ENCODE measurements at places on chromosomes 2 and 18.

DNA sequence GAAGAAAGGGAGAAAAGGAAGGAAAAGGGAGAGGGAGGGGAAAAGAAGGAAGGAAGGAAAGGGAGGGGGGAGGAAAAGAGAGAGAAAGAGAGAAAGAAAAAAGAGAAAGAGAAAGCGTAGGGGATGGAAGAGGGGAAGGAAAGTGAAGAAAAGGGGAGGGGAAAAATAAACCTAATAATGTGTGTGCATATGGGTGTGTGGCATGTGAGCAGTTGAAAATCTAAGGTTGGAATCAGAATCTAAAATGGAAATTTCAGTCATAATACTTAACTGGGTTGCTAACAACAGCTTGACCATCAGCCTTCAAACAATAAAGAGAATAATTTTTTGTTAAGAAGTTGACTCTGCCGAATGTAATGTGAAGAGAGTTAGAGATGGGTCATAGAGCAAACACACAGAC, 407.9 kb upstream of the SLC14A2 start:
- no peak for DNase-seq

DNA sequence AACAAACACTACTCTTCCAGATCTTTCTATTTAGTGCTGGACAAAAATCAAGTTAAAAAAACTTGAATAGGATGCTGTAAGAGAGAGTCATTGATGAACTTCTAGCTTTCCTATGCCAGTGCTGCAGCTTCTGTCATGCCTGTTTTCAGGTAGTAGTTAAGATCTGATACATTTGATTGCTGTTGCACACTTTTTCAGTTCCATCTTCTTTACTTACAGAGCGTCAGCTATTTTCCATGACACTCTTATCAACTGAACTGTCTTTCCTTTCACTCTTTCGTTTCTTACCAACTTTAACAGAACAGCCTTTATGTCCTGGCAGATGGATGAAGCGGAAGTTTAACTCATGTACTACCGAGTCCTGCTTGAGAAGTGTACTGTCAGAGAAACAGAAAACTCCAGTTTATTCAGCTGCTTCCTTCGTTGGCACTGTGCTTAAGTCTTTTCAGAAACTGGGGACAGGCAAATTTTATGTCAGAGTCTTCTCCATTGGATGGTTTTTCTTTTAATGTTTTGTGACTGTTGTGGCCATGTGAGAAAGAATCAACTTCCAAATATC, 145.9 kb upstream of the KLHL14 start:
- no peak for DNase-seq

- DNase-seq = no peak
Observed at GRCh38 chr2:225429717-225430116, 30.2 kb downstream of the NYAP2 start.

DNA sequence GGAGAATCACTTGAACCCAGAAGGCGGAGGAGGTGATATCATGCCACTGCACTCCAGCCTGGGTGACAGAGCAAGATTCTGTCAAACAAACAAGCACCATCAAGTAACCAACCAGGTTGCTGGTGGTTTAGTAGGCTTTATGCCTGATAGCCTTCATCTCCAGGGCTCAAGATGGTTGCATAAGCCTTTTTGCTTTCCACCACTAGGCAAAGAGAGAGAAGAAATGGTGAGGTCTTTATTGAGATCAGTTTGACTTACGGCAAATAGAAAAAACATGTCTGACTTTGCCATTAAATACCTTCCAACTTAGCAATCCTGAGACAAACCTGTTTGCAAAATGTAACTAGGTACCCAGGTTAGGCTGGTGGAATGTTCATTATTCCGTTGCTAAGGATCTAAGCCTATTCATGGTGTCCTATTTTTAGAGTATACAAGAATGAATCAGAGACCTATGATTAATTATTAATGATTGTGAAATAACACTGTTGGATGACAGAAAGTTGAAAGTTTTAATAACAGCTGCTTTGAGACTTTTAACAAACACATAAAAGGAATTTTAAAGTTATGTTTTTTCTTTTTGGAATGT, 53.5 kb upstream of the SLC38A11 start:
- no peak for DNase-seq

- no peak for DNase-seq
Observed at GRCh38 chr18:71998547-71999097, 545.5 kb downstream of the CBLN2 start.

DNA sequence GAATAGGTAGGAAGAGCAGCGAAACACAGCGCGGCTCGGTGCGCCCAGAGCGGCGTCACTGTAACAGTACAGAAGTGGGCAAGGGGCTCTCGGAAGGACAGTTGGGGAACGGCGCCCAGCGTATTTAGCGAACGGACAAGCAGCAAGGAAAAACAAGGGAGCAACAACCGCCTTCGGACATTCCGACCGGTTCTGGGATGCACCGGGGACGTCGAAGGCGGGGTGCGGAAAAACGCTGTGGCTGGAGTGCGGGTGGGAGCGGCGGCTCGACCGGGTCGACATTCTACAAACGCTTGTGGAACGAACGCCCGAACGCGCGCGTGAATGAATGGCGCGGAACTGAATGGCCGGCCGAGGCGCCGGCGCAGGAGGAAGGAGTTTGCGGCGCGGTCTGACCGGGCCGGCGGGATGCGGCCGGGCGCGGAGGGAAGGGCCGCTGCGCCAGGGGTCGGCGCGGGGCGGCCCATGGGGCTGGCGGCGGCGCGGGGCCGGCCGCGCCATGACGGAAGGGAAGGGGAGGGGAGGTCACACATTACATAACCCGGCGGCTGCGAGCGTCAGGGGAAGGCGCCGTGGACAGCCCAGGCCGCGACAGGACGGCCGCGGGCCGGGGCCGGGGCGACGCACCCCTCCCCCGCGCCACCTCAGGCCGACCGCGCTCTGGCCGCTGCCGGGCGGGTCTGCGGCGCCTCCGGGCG, 605 bp downstream of the REV1 start:
- DNase-seq = no peak

DNA sequence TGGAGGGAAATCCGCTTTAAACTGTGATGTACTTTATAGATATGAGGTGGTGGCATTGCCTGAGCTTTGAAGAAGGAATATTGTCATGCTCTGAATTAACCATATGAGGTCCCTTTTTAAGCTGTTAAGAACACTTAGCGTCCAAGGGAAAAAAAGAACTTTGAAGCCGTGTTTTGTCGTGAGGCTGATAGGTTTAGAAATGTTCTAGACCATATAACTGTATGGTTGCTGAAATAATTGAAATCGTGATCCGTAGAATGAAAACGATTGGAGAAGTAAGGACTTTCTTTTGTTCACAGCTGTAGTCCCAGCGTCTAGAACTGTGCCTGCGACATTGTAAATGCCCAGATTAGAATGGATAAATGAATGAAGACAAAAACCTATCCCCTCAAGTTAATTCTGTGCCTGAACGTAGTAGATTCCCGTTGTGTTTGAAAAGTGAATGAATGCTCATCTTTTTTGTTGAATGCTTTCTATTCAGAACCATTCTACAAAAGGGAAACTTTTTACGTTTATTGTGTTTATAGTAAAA, 1.5 kb downstream of the SMCHD1 start:
- no peak for DNase-seq

- no peak for DNase-seq
Observed at GRCh38 chr2:18422432-18423165, 137.9 kb downstream of the RDH14 start.

DNA sequence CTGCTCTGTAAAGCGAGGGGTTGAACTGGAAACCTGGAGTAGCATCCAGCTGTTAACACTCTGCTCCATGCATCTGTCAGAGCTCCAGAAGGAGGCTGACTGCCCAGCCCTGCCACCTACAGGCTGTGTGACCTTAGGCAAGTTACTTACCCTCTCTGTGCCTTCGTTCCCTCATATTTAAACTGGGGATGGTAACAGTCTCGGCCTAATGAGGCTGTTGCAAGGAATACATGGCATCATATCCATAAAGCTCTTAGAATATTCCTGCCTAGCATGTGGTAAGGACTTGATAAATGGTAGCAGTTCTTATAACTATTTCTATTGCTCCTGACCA, 80.6 kb downstream of the LRRFIP1 start:
- DNase-seq = no peak

GRCh38 chr2:38159191-38159590, 83.2 kb upstream of the CYP1B1 start:
- no peak for DNase-seq

- DNase-seq = no peak
Observed at GRCh38 chr2:173371023-173371422, 16.4 kb downstream of the CDCA7 start.

- no peak for DNase-seq
Observed at GRCh38 chr2:100064592-100065428, 77.6 kb downstream of the AFF3 start.

- DNase-seq = no peak
Observed at GRCh38 chr2:138475277-138475776, 26.2 kb upstream of the SPOPL start.

GRCh38 chr2:69099541-69099940, 86.6 kb downstream of the ANTXR1 start:
- no peak for DNase-seq

DNA sequence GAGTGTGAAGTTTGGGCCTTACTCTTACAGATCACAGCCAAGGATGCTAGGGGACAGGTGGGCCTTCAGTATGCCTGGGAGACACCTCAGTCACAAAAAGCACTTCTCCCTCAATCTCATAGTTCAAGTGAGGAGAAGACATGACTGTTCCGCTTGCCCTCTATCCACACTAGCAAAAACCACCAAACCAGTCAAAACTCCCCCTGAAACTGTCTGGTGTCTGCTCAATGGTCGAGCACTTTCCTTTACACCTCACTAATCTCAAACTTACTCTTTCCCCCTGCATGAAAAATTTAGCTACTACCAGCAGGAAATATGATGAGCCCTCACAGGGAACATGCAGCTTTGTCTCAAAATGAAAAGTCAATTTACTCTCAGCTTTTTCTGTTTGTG, 232.2 kb downstream of the TRIB2 start:
- no peak for DNase-seq

DNA sequence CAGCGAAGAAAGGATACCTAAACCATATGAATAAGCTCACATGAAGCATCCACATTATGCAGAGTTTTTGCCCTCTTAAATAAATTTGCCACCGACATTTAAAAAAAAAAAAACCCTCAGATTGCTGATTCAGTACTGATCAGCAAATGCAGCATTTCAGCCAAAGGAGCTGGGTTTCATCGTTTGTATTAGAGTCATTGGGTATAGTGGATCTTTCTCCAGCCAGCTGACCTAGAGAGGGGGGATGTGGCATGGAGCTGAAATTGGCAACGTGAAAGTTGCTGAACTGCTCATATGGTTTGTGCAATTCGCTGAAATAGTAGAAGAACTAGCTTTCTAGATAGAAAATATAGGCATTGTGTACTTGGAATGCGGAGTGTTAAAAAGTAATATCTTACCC, 73.5 kb upstream of the ZNF397 start:
- DNase-seq = no peak

DNA sequence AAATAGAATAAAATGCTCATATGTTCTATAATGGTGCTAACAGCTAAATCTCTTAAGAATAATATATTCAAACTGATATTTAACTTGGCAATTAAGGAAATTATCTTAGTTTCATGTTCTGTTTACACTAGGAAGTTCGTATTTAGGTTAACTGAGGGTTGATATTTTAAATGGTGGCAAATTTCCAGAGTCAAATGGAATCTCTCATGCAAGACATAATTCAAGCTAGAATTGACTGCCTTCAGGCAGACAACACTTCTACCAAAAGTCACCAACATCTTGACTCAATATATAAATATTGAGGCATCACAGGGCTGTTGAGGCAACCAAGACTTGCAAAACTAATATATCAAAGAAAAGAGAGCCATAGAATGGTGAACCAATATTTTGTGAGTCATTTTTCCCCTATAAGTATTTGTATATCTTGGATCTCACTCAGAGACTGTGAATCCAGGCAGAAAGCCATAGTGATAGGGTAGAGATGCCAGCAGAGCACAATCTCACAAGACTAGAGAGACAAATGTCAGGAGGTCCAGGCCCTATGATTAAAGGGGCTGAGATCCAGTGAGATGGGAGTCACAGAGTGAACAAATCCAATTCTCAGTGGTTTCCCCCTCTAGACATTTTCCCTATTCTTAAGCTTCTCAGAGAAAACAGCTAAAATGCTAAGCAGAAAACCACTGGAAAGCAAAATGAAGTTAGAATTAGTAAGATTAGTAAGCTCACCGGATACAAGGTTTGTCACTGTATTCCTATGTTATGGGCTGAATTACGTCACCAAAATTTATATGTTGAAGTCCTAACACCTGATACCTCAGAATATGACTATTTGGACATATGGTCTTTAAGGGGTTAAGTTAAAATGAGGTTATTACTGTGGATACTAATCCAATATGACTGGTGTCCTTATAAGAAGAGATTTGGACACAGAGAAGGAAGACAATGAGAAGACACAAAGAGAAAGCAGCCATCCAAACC, 358.2 kb upstream of the UBE2E3 start:
- DNase-seq = no peak

- DNase-seq = no peak
Observed at GRCh38 chr2:148930046-148930775, 55.2 kb downstream of the KIF5C start.

DNA sequence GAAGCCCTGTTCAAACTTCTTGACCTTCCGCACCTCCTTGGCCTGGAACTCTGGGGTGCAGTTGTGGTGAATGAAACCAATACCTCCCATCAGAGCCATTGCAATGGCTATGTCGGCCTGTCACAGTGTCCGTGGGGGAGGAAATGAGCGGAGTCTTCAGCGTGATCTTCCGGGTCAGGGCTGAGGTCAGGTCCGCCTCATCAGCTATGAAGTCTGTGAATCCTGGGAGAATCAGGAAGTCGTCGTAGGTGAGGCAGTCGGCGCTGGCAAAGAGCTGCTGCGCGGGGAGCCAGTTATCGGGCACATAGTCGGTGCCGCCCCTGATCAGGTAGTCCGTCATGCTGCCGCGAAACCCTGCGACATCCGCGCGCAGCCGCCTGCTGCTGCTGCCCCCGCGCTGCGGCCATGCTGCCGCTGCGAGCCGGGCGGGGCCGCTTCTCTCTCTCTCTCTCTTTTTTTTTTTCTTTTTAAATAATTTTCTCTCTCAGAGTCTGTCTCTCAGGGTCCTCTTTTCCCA, 154.1 kb upstream of the ZSWIM2 start:
- no peak for DNase-seq

- DNase-seq = no peak
Observed at GRCh38 chr2:56287974-56288373, 104.2 kb downstream of the CCDC85A start.

GRCh38 chr18:68962623-68963022, 164.7 kb downstream of the CCDC102B start:
- DNase-seq = no peak

DNA sequence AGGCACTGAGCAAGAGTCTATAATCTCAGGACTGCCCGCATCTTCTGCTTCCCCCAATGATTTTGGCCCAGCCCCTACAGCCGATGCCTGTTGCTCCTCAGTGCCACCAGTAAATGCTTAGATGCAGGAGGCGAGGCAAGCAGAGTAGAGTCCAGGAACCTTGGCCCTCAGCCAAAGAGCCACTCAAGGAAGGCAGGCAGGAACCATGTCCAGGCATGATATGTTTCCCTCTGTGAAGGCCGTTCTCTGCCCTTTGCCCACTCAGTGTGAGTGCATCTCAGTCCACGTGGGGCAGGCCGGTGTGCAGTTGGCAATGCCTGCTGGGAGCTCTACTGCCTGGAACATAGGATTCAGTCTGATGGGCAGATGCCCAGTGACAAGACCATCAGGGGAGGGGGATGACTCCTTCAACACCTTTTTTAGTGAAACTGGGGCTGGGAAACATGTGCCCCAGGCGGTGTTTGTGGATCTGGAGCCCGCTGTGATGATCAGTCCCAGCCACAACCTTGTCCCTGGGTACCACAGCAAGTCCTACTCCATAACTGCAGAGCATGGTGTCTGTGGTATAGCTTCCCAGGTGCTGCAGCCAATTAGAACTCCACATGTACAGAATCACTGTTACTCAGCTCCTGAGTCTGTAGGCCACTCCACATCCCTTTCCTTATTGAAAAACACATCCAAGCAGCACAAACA, 9.7 kb upstream of the DNAJB2 start:
- no peak for DNase-seq

- DNase-seq = no peak
Observed at GRCh38 chr2:155023674-155024073, 325.2 kb downstream of the KCNJ3 start.
